DMS53 (cell line): ENCODE measurements at places on chromosomes 3 and 15.

GRCh38 chr3:24437326-24437725 is 57.3 kb downstream of the THRB start:
- DNase-seq = no peak

DNA sequence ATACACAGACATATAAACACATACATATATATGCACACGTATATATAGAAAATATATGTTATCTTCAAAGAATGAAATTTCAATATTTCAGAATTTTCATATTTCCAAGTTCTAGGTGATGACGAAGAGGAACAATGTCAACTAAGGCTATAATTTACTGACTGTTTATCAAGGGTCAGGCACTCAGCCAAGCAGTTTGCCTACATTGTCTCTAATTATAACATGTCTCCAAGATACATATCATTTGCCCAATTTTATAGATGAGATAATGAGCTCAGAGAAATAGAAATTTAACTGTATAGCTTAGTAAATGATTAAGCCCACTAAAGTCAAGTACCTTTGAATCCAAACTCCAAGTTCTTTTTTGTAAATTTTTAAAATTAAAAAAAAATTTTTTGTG is 99.9 kb upstream of the PLSCR4 start:
- DNase-seq = no peak

DNA sequence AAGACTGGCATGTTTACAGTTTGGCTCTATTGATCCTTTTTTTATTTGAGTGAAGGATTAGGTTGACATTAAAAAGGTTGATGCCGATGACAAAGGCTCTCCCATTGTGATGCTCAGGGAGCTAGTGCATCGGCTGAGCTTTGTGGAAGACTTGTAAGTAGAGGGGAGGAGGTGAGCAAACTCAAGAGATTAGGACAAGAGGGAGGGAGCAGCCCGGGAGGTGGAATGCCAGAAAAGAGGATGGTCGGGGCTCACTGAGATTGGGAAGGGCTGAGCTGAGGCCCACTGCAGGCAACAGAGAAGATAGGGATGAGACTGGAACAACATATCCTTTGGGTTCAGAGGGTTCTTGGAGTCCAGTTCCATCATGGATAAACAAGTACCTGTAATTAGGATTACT is 26.5 kb upstream of the PSMD6 start:
- no peak for DNase-seq

DNA sequence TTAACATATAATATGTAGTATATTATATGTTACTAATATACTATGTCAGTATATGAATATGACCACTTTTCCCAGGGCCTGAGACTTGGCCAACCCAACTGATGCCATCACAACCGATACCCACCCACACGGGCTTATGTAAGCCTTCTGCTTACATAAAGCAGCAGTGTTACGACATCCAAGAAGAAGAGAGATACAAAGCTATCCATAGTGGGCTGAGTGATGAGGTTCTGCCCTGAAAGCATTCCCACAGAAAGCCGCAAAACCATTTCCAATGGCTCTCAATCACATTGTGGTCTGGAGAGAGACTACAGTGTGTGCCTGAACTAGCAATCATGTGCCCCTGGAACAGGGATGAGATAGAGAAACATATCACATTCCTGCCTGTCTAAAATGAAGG is 177.9 kb downstream of the PLOD2 start:
- no peak for DNase-seq

GRCh38 chr3:99656624-99657023 is 18.2 kb downstream of the COL8A1 start:
- no peak for DNase-seq

- no peak for DNase-seq
These were observed 157.9 kb upstream of the HES1 start for GRCh38 chr3:193978030-193978429.

GRCh38 chr3:48370333-48370713 is 1.7 kb upstream of the FBXW12 start:
- no peak for DNase-seq

DNA sequence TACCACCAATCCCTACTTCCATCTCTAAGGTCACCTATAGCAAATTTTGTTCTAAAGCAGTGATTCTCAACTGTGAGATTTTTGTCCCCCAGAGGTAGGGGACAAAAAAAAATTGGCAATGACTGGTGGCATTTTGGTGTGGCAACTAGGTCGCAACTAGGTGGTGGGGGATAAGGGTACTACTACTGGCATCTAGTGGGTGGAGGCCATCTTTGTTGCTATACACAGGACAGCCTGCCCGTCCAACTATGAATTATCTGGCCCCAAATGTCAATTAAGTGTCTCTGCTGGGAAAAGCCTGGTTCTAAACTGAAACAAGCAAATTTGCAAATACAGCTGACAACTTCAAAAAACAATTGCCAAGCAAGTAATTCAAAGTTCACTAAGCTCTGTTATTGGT is 1.4 kb downstream of the MTMR10 start:
- no peak for DNase-seq
